PC-3 (cell line): ENCODE measurements at places on chromosomes 1 and 21. TPM values are rescaled to one million over a fixed set of nuclear protein-coding genes. Genes with fewer than 3 reads are reported as not detected.

Gene NBPF12
- 7.8 and 8.9 TPM in 2 replicates for total RNA-seq

- peak; percentile 58 for DNase-seq
Observed at GRCh38 chr1:226100436-226101391, 38.2 kb downstream of the H3-3A start.

DNA sequence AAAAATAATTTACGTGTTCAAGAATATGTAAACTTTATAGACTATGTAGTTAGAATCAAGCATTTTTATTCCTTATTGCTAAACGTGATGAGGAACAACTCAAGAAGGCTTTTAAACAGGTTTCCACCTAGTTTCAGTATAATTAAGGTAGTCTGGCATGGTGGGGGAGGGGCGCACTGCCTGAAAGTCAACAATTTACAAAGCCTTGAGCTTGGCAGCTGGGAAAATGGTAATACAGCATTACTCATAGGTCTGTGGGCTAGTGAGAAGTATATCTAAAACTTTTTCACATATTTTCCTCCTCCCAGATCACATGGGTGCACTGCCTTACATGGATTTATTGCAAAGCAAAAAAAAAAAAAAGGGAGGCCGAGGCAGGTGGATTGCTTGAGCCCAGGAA lies 75.2 kb downstream of the EVI5 start:
- peak; percentile 72 for DNase-seq

GRCh38 chr1:111952125-111952657 lies 37.3 kb downstream of the KCND3 start:
- DNase-seq = peak; percentile 12

GRCh38 chr1:218863987-218864386 lies 309.7 kb upstream of the LYPLAL1 start:
- DNase-seq = no peak

Gene VAV3
- total RNA-seq = 0.73 and 0.98 TPM in 2 replicates

GRCh38 chr1:85137660-85138059 lies 63.2 kb downstream of the SYDE2 start:
- DNase-seq = no peak

DNA sequence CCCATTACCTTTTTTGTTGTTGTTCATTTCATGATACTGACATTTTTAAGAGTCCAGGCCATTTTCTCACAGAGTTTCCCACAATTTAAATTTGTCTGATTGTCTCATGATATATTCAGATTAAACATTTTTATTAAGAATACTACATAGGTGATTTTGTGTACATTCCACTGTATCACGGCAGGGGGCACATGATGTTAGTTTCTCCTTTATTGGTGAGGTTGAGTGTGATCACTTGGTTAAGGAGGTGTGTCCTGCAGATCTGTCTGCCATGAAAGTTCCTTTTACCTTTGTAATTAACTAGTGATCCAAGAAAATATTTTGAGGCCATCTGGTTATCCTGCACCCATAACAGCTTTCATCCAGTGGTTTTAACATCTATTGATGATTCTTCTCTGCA lies 11.8 kb downstream of the RTCA start:
- DNase-seq = no peak

Gene SUSD4
- total RNA-seq = 1.3 and 5.2 TPM in 2 replicates

GRCh38 chr1:235411489-235412486 lies 44.6 kb downstream of the TBCE start:
- DNase-seq = no peak

Gene SLC45A1
- total RNA-seq = 0.62 and 0.75 TPM in 2 replicates

Gene DNASE2B
- total RNA-seq = not detected in 2 replicates

- DNase-seq = no peak
Observed at GRCh38 chr1:48187969-48188563, 34.5 kb upstream of the SLC5A9 start.

Gene RAB29
- total RNA-seq = 7.4 and 7.9 TPM in 2 replicates

DNA sequence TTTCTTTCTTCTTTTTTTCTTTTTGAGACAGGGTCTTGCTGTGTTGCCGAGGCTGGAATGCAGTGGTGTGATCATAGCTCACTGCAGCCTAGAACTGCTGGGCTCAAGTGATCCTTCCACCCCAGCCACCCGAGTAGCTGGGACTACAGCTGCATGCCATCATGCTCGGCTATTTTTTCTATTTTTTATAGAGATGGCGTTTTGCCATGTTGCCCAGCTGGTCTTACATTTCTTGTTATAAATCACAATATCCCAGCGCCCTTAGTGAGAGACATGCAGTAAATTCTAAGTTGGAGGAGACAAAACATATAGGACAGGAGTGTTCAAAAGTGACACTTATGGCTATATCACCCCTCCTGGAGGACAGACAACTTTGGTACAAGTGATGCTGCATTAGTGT lies 31.3 kb upstream of the ACTN2 start:
- DNase-seq = no peak

DNA sequence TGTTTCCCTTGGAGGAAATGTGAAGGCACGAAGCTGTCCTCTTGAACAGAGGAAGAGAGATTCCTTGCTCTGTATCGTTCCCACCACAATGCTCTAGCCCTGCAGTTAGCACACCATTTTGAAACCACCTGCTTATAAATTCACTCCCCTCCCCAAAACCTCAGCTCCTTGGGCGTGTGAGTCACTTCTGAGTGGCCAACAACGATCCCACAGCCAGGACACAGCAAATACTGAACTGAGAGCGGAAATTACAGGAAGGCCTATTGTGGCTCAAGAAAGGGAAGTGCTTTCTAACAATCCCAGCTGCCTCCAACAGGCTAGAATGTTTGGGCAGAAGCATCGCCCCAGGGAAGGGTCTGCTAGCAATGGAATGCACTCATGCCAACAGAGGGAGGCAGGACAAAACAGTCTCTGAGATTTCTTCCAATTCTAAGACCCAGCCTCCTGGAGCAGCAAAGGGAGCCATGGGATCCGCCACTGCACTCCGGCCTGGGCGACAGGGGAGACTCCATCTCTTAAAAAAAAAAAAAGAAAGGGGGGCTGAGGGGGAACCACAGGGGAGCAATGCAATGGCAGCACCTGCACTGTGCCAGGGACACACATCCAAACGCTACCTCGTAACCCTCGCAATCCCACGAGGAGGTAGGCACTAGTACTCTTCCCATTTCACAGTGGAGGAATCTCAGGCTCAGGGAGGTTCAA lies 1.9 kb downstream of the TMEM53 start:
- DNase-seq = peak; percentile 93

Gene RPTN
- not detected in 2 replicates for total RNA-seq

DNA sequence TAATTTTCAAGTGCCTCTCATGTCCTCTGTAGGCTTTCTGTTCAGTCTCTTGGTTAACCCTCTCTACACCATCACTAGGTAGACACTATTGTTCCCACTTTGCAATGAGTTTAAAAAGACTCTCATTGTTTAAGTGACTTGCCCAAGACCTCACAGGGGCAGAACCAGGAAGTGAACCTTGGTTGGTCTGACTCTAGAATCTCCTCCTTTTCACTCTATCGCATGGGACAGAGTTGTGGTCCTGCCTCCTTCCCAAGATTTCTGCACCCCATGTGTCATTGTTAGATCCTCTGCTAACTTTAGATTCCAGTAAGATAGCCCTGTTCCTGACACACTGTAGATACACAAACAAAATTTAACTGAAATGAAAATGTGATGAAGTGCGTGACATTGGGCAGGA lies 481.7 kb upstream of the USP24 start:
- DNase-seq = no peak
